ENCODE measurements at places on chromosomes 7 and 10.
A peak's percentile ranks its signal among the peaks of the same experiment; 100 is the strongest.

DNA sequence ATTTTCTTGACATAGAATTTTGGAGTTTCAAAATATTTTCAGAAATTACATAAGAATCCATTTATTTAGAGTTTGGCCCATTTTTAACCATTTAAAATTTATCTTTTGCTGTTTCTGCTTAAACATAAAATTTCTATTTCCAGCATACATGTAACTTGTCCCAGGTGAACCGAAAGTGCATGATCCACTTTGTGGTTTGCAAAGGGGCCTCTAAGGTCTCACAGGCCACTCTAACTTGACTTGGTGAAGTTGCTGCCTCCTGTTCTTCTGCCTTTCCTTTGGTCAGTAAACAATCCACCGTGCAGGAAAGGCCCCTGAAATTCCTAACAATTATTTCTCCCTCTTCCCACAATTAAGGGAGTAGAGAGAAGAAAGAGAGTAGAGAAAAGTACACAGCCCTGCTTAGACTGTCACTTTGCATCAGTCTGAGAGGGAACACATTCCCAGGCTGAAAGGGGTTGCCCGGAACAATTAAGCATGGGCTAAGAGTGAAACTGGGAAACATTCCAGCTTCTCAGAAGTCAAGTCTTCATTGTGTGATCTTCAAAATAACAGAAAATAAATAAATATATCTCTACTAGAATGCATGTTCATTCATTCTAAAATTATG, 79.5 kb upstream of the SEMA3A start:
- no peak for DNase-seq

DNA sequence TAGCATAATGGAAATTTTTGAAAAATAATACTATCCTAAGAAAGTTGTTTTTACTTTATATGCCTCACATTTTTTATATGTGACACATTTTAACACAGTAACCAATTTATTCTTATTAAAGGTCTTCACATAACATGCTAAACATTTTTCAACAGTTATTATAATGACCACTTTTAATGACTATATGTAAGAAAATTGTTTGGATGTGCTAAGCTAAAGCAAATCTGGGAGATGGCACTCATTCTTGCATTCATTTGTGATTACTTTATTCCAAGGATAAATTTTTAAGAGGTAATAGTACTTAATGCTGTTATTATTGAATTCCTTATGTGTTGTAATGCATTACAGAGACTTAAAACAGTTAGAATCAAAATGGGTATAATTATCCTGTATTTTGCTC, 88.1 kb downstream of the ANKIB1 start:
- no peak for DNase-seq

- peak; percentile 60 for DNase-seq
Observed at GRCh38 chr10:69636626-69637605, 6.9 kb downstream of the FAM241B start.

DNA sequence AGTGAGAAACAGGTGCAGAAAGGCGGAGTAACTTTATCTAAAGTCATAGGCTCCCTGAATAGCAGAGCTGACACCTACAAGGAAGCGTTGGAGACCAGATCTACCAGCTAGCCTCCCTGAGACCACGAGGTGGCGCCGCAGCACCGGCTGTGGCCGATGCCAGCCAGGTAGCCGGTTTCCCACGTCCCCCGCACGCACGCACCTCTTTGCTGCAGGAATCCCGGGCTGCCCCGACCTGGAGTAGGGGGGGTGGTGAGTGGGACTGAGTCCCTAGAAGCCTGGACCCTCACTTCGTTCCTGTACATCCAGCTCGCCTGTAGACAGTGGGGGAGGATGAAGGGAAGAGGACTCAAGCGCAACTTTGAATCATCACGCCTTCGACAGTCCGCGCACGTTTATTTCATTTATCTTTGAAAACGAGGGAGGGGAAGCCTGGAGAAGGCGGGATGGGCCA, 3.7 kb downstream of the ELOVL3 start:
- DNase-seq: peak; percentile 41

- DNase-seq: no peak
Observed at GRCh38 chr10:51767103-51767763, 67.8 kb upstream of the CSTF2T start.

DNA sequence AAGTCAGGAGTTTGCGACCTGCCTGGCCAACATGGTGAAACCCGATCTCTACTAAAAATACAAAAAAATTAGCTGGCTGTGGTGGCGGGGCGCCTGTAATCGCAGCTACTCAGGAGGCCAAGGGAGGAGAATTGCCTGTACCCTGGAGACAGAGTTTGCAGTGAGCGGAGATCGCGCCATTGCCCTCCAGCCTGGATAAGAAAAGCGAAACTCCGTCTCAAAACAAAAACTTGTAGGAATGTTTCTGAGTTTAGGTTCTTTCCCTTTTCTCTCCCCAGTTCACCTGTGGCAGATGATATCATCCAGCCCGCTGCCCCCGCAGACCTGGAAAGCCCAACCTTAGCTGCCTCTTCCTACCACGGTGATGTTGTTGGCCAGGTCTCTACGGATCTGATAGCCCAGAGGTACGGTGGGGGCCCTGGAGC, 138.8 kb upstream of the BTBD16 start:
- DNase-seq: no peak

Data from cerebellar nuclear complex (tissue), 1 donor.